ENCODE measurements at places on chromosomes 6 and 20.

DNA sequence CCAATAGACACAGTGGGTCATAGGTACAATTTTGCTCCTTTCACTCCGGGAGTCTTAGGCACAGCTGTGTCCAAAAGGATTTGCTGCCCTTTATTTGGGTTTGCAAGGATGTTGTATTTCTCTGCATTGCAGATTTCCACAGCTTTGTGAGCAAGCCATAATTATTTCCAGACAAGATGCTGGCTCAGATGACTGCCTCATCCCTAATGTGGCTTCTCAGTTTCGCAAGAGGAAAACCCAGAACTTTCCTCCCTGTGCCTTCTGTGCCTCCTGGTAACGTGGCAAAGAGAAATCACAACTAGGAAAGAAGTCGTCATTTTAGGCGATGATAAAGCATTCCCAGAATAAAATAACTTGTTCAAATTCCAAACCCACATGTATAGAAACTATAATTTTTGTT is 33.7 kb downstream of the FAM50B start:
- DNase-seq, result no peak

- peak; percentile 51 for DNase-seq
Measured at GRCh38 chr6:16136621-16137450, 8.0 kb downstream of the MYLIP start.

DNA sequence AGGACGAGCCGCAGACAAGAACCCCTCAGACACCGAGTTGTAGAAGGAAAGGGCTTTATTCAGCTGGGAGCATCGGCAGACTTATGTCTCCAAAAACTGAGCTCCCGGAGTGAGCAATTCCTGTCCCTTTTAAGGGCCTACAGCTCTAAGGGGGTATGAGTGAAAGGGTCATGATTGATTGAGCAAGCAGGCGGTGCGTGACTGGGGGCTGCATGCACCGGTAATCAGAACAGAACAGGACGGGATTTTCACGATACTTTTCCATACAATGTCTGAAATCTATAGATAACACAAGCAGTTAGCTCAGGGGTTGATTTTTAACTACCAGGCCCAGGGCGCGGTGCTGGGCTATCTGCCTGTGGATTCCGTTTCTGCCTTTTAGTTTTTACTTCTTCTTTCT is 226.4 kb upstream of the PLCB4 start:
- DNase-seq, result no peak

- no peak for DNase-seq
Measured at GRCh38 chr20:35511814-35512420, 17.5 kb downstream of the C20orf173 start.

DNA sequence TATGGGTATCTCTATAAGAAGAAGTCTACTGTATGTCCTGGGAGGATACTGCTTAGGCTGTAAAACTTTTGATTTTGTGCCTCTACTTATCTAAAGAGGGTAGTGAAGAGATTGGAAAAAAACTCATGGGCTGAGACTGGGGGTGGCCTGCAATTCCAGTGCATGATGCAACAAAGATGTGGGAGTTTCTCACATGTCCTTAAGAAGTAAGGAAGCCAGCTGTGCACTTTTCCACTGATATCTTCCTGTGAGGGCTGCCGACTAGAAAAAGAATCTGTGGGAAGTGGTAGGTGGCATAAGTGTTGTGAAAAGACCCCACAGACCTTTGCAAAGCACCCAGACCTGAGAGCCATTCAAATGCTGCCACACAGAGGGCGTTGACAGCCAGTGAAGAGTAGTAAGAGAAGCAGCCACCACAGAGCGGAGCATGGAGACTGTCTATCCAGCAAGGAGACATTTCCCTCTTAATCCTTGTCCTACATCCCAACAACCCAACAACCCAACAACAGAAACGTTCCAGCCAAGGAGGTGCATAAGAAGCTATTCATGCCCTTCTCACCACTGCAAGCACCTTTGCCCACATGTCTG is 65.1 kb downstream of the PFDN4 start:
- DNase-seq, result no peak

- no peak for DNase-seq
Measured at GRCh38 chr20:4961746-4962145, 39.6 kb downstream of the SLC23A2 start.

DNA sequence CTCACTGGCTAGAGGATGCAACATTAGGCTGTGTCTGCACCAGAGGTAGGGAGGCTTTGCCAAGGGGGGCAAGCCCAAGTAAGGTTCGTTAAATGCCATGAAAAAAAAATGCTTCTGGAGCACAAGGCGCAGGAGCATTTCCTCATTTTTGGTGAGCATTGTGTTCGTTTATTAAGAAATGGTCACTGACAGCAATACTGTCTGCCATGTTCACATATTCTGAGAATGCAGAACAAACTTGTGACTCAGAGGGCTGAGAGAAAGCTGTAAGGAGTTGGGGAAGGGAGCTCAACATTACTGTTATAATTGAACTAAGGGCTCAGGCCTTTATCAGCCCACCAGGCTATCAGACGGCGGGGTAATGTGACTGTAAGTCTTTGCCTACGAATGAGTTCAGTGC is 465.4 kb upstream of the BTBD3 start:
- DNase-seq, result no peak

DNA sequence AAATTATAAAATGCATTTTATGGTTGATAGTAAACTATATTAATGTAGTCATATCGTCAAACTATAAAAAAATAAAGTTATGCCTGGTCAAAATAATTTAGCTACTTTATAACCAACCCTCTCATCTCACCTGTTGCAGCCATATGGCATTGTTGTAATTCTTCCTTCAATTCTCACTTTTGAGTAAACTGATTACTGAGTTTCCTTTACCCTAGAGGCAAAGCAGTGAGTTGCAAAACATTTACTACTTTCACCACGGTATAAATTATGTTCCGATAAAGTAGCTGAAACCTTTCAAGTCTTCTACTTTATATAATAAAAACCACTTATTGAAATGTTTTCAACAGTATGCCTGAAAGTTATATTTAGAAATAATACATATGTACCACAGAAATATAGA is 113.8 kb downstream of the AHI1 start:
- DNase-seq, result no peak

DNA sequence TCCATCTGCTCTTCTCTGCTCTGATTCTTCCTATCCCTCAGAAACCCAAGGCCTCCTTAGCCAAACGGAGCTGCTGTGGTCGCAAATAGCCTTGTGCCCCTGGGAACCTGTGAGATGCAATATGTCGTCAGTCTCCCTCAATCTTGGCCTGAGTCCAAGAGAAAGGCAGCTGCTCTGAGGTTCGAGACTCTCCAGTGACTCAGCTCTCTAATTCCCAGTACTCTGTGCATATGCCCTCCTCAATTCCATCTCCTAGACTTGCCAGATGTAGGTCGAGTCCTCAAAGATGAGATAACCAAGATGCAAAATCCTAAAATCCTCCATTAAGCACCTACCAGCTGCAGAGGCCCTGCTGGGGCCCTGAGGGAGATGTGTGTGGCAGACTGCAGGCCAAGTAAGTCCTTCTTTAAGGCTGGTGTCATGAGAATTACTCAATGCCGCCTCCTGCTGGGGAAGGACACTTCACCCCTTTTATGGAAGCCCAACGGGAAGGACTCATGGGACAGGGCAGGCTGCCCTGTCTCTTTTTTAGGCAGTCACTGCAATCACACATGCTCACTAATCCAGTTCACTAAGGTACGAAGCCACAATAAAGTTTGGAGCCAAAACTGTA is 28.5 kb downstream of the C6orf15 start:
- DNase-seq, result no peak

- no peak for DNase-seq
Measured at GRCh38 chr6:126628125-126628524, 288.2 kb downstream of the CENPW start.
